Stimulated activated CD8-positive, alpha-beta memory T cell treated with anti-CD3 and anti-CD28 coated beads, Interleukin-2, amount 100 ng/mL, for 1 hour (primary cell): ENCODE measurements at places on chromosomes 7 and 10.

- DNase-seq = no peak
Measured at GRCh38 chr7:1752771-1753563, 82.9 kb downstream of the ELFN1 start.

GRCh38 chr7:115631782-115632181 is 398.8 kb downstream of the TFEC start:
- no peak for DNase-seq

DNA sequence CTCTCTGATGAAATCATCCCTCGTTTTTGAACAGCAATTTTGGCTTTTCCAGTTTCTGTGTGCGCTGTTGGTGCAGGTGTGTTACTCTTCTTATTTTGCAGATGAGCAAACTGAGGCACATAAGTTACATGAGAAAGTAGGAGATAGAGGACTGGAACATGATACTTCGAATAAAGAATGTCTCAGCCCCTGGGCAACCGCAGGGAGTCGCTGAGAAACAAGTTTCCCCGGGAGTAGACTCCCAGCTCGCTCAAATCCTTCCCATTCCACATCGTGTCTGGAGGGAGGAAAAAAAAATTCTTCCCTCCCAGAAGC is 18.0 kb downstream of the MXI1 start:
- DNase-seq = no peak

DNA sequence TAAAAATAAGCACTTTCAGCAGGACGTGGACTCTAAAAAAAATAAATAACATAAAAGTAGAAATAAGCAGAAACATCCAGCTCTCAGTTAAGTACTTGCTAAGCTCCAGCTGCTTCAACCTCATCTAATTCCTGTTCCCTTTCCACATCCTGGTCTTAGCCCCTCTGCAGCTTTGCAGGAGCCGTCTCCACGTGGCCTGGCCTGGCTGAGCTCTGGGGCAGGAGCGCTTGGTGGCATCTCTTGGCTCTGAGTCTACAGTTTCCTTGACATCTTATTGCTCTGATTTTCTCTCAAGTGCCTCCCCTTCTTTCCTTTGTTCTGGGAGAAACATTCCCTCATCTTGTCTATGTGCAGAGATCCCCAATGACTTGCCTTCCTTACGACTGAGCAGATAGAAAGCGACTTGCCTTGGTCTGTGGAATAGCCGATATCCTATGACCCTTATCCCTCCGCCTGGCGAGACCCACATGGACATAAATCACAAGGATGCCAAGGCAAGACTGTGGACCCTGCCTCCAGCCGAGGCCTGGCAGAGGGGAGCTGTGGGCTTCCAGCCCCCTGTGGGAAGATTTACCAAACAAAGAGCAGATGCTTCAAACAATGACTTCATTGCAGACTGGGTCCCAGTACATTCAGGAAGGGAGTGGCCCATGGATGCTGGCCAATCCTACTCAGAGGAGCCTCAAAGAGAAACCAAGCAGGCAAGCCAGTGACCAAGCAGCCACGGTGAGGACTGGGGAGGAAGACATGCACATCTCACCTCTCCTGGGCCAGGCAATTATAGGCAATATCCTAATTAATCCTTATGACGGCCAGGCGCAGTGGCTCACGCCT is 61.9 kb downstream of the SPOCK2 start:
- no peak for DNase-seq

DNA sequence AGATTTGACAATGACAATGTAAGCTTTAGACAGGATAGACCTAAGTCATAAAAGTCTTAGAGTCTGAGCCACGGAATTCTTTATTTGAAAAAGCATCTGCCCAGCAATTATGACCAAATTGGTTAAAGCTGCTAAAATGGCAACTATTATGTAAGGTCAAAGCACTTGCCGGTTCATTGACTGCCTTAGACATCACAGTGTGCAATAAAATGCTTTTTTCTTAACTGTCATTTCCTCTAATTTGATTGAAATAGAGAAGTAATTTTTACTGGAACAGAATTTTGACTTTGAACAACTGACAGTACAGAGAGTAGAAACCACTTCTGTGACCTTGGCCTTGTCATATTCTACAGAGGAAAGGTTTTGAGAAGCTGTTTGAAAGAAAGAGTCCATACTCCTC is 142.9 kb downstream of the THSD7A start:
- DNase-seq = no peak

DNA sequence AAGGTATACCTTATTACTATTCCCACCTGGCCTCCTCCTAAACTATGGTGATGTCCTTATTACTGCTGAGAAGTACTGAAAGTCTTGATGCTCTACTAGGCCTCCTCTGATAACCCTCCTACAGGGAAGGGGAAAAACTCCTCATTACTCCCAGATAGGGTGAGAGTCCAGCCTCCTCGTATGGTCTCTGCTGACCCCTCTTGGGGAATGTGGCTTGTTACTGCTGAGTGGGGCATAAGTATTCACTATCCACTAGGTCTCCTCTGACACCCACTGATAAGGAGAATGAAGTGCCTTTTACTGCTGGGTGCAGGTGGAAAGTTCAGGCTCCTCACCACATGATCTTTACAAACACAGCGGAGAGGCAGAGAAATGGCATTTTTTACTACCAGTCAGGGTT is 222.9 kb downstream of the CHRM2 start:
- DNase-seq = no peak

GRCh38 chr10:103828587-103829197 is 26.7 kb downstream of the SH3PXD2A start:
- DNase-seq = no peak

GRCh38 chr10:7205656-7206055 is 205.2 kb downstream of the SFMBT2 start:
- DNase-seq = no peak

DNA sequence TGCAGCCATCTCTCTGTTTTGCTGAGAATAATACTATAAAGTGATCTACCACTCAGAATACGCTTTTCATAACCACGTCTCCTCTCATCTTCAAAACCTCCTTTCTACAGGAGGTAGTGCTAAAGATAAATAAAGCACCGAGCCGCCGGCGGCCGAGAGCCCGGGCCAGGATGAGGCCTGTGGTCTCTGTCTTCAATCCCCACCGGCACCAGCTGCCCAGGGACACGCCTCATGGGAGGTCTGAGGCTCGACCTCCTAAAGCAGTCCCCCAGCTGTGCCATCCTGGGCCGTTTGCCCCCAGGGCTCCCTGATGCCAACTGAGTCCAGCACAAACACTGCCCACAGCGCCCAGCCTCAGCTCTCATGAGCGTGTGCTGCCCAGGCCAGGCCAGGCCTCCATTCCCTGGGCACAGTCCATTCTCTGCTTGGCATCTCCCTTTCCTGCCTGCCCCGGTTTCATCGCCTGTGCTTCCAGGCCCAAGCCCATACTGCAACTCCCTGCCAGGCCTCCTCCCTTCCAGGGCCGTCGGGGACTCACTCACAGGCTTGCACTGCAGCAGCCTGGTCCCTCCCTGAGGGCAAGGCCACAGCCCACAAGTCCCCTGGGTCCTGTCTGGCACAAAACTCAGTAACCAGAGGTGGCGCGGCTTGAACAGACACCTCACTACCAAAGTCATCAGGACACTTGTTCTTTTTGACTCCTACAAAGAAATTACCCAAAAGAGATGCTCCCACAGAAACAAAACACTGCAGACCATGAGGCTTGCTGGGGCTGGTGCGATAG is 2.5 kb downstream of the INTS1 start:
- no peak for DNase-seq

DNA sequence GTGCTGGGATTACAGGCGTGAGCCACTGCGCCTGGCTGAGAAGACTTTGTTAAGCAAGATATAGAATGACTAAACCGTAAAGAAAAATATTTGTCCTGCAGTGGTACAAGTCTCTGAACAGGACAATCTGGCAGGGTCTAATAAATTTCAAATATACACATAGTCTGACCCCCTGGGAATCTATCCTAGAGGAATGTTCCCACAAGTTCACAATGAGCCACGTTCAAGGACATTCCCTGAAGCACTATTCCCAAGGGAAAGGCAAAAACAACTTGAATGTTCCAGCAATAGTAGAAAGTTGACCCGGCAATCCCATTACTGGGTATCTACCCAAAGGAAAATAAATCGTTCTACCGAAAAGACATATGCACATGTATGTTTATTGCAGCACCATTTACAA is 82.0 kb downstream of the HIP1 start:
- DNase-seq = no peak

DNA sequence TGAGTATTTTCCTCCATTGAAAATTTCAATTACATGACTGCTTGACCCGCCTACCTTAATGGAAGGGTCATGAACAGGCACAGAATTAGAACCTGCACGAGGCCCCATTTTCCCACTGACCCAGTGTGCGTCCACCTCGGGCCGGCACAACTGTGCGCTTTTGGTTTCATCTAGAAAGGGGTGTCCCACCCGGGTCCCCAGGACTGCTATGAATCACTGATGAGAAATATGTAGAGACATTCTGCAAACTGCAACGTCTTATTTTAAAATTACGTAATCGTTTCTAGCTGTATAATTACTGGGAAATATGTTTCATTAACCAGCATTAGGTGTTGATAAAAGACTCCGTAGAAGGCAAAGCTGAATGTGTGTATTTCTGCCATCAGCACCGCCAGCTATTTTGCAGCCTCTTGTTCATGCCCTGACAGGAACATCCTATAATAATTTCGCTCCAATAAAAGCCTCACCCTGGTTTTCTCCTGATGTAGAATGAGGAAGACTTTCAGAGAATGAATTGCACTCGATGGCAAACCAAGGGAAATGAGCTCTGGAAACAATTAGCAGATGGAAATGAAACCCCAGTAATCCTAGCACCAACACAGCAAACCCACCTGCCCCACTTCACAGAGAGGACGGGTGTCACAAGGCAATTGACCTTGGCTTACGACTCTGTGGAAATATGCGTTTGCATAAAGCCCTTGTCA is 562.1 kb downstream of the DNAJB6 start:
- no peak for DNase-seq

GRCh38 chr10:1214071-1214675 is 158.0 kb downstream of the WDR37 start:
- DNase-seq = no peak

DNA sequence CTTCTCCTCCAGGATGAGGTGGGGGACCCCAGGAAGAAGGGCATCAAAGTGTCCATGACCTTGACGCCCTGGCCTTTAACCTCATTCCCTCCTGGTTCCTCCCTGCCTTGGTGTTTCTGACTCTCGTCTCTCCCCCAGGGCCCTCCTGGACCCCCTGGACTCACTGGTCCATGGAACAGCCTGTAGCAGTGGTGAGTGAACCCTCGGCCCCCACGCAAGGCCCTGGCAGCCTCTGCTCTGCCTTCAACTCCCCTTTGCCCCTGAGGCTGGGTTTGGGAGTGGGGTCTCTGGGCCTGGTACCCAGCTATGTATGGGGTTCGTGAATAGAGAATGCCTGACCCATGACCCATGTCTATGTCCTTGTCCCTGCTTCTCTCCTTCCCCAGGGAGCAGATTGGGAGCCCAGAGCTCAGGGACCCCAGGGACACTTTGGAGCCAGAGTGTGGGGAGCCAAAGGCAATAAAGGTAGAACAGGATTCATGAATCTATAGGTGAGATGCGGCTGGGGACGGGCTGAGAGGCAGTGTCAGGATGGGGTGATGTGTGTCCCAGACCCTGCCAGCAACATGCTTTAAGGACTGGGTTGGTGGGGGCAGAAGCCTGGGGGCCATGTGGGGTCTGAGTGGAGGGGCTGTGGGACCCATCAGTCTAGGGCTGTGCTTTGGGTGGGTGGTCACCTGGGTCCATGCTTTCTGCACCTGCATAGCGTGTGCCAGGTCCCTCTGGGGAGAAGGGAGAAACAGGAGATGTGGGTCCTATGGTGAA is 18.4 kb upstream of the VOPP1 start:
- no peak for DNase-seq

DNA sequence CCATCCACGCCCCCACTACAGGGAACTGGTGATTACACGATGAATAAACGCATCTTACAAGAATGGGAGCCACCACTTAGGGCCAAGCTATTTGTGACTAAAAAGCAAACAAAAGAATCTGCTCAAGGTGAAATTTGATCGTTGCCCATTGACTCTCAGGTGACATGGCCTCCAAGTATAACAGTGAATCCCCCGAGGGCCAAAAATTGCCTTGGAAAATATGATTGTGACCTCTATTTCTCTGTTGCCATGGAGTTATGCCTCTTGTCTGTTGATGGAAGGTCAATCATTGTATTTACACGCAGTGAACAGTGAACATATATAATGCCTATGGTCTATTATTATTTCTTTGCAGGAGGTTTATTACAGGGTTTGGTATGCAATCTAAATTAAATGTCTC is 282.3 kb downstream of the KLF6 start:
- DNase-seq = no peak

DNA sequence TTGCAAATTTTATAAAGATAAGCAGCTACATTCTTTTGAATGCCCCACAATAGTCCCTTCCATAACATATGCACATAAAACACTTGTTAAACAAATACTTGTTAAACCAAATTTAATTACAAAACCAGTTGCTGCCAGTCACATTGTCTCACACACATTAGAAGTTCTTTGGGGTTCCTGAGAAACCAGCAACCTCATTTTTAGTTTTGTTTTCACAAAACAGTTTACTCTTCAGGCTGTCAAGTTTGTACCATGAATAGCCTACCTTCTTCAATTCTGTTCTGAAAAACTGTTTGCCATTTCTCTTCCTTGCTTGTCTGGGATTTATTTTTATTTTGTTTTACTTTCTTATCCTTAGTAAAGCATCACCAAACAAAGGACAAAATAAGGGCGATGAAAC is 176.5 kb upstream of the PHF14 start:
- DNase-seq = no peak
